ENCODE measurements at places on chromosomes 2 and 18.

DNA sequence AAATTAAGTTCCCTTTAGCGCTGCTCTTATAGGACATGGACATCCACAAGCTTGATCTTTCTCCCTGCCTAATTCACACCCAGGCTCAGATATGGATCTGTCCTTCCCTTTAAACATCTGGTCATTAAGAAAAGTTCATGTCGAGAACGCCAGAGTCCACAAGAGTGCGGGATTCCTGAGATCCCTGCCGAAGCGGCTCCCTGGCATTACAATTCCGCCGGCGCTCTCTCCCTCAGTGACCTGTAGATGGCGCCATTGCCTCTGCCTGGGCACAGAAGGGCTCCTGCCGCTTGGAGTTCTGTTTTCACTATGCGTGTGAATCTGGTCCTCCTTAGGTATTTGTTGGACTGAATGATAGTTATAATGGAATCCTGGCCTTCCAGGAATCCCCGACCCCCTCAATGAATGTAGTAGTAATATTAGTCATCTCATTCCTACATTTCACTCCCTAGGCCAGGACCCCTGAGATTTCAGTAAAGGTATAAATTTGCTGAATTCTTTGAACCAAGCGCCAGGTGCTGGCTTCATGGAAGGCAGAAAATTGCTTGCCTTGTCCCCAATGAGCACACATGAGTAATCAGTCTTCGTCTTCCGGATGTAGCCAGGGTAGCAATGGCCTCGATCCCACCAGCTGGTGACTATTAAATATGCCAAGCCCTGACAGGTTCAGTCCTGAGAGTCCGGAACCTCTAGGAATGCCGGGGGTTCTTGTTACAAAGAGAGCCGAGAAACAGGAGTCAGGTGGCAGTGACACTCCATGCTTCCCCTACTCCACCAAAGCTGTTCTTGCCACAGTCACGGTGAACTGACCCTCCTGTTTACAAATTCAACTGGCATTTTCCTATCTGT, 26.4 kb upstream of the CD207 start:
- peak; percentile 76 for DNase-seq

- no peak for DNase-seq
Measured at GRCh38 chr18:48975120-48975816, 24.5 kb upstream of the SMAD7 start.

DNA sequence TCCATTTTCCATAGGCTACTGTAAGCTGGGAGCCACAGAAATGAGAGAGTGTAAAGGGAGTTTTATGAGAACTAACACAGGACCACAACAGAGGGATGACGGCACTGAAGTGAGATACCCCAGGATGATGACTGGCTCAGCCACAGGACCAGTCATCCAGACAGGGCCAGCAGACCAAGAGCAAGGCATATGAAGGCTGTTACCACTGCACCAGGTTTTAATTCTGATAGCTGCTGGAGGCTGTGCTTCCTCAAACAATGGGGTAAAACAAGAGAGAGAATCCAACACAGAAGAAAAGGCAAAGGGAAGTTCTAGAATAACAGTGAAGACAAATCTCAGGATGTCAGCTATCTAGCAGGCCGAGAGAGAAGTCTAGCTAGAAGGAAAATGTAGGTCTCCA, 94.9 kb downstream of the BCL2 start:
- DNase-seq: no peak

GRCh38 chr2:15892151-15892880, 48.0 kb upstream of the MYCN start:
- no peak for DNase-seq

DNA sequence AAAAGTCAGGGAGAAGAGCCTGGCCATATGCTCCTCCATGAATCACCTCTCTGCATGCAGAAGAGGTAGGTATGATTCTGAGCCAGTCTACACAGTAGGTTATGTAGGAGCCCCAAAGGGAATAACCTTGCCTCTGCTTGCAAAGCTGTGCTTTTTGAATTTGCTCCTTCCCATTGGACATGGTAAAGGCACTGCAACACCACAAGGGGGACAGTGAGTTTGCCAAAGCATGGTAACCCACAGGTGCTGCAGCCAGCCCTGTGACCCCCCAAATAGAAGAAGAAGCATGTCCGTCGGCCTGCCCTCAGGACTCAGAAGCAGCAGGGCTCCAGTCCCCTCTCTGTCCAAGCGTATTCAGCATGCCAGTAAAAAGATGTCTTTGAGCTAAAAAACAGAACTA, 51.0 kb upstream of the BCL2L11 start:
- DNase-seq: no peak

DNA sequence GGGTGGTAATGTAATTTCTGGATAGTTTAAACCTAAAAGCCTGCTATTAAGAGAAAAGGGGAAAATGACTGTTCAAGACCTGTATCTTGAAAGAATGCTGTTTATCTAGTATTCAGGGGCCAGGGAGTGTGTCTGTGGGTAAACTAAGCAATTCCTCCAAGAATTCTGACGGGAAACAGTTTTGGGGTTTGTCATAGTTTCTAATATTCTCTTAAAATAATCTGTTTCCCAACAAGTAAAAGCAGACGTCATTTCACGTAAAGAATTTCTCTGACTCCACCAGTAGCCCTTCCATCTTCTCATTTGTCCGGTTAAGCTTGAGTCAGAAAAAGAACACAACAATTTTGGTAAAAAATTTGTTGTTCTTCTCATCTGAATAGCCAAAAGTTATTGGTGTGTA, 232.1 kb upstream of the EPAS1 start:
- DNase-seq: no peak

GRCh38 chr2:25379535-25379934, 37.8 kb upstream of the DNMT3A start:
- no peak for DNase-seq

DNA sequence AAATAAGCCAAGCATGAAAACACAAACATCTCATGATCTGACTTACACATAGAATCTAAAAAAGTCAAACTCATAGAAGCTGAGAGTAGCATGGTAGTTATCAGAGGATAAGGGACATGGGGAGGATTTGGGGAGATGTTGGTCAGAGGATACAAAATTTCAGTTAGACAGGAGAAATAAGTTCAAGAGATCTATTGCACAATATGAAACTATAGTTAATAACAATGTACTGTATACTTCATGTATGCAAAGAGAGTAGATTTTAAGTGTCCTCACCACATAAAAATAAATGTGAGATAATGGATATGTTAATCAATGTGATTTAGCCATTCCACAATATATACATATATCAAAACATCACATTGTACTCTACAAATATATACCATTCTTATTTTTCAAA, 10.0 kb upstream of the ASNSD1 start:
- DNase-seq: no peak

GRCh38 chr2:234804704-234805103, 147.1 kb upstream of the SH3BP4 start:
- DNase-seq: no peak

GRCh38 chr2:201344663-201345366, 12.3 kb downstream of the FLACC1 start:
- DNase-seq: no peak

DNA sequence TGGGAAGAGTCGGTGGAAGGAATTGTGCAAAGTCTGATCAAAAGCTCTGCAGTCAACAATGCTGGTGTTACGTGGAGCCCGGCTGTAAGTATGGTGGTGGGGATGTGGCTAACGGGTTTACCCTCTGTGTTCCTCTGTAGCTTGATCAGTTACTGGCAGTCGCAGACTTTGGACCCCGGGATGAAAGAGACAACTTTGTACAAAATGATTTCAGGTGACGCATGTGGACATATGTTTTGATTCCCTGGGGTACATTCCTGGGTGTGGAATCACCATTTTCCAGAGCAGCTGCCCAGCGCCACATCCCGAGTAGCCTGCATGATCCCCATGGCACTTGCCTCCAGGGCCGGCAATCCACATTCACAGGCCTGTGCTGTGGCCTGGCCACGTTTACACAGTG, 9.8 kb downstream of the RBFA start:
- DNase-seq: no peak

GRCh38 chr2:181614874-181615638, 41.8 kb downstream of the CERKL start:
- peak; percentile 24 for DNase-seq

DNA sequence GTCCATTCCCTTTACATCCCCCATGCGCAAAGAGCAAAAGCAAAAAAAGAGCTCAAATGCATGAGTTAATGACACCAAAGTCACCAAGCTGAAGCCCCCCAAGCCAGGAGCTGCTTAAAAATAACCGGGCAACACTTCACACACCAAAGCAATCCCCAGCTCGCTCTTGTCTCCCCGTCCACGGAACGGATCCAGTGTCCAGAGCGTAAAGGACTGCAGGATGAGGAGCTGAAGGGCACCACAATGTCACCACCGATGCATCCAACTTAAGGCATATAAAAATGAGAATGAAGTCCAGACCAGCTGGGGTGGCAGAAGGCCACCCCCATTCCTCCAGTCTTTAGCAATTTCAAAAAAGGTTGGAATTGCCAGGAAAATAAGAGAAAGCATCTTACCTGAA, 8.7 kb downstream of the SMAD7 start:
- DNase-seq: no peak

- no peak for DNase-seq
Measured at GRCh38 chr2:170420961-170421687, 243.2 kb downstream of the MYO3B start.

- DNase-seq: no peak
Measured at GRCh38 chr2:108933691-108934117, 55.3 kb downstream of the EDAR start.

DNA sequence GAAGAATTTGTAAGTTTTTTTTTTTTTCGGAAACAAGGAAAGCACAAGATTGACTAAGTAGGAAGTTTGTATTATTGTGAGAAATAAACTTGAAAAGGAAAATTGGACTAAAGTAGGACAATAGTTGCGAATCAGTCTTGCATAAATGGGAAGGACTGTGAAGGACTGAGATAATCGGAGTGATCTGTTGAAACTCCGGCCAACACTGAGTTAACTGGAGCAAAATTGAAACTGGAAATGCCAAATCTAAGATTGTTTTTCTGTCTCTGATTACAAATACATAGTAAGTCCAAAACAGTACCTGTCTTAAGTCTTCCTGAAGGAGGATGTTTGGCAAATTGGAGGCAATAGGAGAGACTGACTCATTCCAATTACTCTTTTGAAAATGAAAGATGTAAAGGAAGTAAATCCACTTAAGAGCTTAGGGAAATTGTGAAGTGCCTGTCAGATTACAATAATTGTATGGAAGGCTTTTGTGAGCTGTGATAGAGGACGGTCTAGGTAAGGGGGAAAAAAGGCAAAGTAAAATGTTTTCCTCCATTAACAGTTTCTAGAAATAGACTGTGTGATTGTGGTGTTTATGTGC, 204.9 kb upstream of the CYRIA start:
- DNase-seq: no peak

DNA sequence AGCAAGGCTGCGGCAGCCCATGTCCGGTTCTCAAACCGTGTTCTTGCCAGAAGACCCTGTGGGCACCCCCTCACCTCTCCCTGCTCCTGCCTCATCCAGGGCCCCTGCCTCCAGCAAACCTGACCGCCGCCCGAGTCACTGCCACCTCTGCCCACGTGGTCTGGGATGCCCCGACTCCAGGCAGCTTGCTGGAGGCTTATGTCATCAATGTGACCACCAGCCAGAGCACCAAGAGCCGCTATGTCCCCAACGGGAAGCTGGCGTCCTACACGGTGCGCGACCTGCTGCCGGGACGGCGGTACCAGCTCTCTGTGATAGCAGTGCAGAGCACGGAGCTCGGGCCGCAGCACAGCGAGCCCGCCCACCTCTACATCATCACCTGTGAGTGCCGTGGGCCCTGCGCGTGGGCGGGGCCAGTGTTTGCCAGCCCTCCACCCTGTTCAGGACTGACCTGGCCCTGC, 32.2 kb downstream of the MTERF4 start:
- no peak for DNase-seq

DNA sequence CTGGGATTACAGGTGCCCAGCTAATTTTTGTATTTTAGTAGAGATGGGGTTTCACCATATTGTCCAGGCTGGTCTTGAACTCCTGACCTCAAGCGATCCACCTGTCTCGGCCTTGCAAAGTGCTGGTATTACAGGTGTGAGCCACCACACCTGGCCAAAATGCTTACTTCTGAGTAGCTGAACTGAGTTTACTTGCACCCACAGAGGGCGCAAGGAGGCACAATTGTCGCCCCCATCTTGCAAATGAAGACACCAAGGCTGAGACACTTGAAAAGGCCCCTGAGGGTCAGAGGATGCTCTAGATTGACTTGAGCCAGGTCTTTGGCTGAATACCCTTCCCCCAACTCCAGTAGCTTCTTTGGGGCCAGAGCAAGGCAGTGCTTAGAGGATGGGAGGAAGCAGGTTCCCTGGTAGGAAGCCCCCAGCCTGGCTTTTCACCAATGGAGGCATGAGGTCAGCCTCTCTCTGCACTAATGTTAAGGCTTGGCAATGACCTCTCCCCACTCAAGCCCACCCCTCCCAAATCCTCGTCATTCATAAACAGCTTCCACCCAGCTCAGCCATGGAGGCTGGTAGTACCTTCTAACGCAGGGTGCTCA, 14.5 kb upstream of the KIF1A start:
- DNase-seq: no peak

DNA sequence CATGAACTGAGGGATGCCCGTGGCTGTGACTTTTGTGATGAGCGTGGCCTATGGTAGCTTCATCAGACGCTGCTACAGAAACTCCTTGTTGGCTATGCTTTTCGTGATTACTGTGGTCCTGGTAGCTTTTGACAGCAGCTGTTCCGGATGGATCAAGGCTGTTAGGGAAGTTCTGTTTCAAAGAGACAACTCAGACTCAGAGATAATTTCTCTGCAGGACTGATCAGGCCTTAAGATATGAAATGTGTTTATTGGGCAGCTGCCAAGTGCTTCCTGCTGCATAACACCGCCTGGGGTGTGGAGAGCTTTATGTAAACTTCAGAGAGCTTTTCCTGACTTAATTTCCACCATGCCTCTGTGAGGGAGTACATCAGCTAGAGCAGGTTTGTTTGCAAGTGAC, 243.8 kb downstream of the TSN start:
- no peak for DNase-seq

GRCh38 chr2:181224866-181225265, 232.3 kb upstream of the ITGA4 start:
- DNase-seq: no peak

DNA sequence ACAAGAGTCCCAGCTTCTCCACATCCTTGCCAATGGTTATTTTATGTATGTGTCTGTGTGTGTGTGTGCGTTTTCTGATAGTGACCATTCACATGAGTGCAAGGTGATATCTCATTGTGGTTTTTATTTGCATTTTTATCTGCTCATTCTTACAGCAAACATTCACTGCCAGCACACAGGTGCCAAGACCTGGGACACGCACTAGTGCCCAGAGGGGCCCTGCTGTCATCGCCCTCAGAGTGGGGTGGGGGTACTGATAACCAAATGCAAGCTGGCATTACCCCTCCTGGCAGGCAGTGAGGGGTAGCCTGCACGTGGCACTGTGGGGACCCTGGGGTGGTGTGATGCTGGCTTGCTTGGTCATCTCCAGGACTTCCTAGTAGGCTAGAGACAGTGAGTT, 285.4 kb downstream of the LPIN1 start:
- DNase-seq: no peak

Data from cerebellar nuclear complex (tissue), 1 donor.